HL-60 (cell line): ENCODE measurements at places on chromosomes 16 and 17.

DNA sequence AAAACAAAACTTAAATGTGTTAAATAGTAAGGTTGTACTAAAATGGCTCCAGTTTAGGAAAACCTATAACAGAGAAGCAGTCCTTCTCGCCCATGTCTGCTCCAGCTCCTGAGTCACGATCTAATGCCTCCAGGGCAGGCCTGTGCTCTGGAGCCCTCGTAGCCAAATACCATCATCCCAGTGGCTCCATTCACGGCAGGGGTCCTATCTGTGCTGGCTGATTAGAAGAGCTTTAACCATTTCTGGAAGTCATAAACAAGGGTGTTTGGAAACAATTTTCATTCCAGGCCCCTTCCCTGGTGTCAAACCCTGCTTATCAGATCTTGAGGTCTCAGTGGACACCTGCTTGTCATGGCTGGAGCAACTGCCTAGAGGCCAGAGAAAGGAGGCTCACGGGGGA, 336.9 kb downstream of the SOX9 start:
- no peak for DNase-seq

DNA sequence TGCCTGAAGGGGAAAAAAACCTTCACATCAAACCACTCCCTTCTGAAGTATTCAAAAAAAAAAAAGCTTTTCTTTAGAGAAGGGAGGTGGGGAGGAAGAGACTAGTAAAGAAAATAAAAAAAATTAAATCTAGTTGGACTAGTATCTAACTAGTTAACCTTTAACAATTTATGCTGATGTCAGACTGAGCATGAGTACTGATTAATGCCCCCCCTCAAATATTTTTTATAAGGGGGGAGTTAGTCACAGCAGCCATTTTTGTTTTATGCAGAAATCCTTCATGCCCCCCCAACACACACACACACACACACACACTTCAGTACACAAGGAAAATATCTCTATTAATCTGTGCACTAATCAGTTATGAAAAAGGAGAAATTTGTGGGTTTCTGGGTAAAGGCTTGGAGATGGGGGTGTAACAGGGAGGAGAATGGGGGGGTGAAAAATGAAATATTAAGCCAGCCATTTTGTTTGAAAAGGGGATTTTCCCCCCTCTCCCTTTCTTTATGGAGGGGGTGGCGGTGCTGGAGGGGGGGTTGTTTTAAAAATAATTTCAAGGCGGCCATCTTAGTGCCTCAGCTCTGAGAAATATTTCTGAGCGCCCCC, 4.7 kb upstream of the CHD3 start:
- no peak for DNase-seq

- no peak for DNase-seq
These were observed 55.8 kb downstream of the ACTG1 start for GRCh38 chr17:81456798-81457197.

GRCh38 chr17:82838386-82839063, 1.3 kb downstream of the ZNF750 start:
- DNase-seq, result peak; percentile 73

GRCh38 chr16:68715471-68715870, 21.6 kb upstream of the CDH1 start:
- no peak for DNase-seq

GRCh38 chr17:76544546-76545365, 4.9 kb downstream of the PRCD start:
- no peak for DNase-seq

DNA sequence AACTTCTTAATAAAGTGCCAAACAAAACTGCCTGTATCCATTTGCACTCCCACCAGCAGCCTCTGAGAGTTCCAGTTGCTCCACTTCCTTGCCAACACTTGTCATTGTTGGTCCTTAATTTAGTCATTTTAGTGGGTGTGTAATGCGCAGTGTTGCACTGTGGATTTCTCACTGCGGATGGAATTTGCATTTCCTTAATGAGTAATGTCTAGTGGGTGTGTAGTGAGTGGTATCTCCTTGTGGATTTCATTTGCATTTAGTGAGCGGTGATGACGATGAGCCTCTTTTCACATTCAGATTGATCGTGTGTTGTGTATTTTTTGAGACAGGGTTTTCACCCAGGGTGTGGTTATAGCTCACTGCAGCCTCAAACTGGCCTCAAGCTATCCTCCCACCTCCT, 4.1 kb upstream of the MSLN start:
- DNase-seq, result no peak

- DNase-seq, result peak; percentile 29
These were observed 1.3 kb downstream of the RBBP6 start for GRCh38 chr16:24540602-24541210.

DNA sequence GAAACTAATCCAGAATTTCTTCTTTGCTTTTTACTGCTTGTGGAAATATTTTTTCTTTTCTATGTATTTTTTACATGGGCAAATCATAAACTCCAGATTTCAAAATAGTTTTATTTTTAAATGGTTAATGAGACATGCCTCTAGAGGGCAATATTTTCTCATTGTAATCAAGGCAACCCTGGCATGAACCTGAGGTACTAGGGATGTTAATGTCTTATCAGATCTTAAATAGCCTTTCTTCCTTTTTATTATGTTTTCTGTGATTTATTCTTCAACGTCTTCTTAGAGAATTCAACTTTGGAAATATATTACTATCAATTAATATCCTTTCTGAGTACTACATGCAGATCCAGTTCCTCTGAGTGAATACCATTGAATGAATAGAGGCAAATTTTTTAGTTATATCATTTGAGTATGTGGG, 324.7 kb downstream of the BCAS3 start:
- DNase-seq, result no peak

DNA sequence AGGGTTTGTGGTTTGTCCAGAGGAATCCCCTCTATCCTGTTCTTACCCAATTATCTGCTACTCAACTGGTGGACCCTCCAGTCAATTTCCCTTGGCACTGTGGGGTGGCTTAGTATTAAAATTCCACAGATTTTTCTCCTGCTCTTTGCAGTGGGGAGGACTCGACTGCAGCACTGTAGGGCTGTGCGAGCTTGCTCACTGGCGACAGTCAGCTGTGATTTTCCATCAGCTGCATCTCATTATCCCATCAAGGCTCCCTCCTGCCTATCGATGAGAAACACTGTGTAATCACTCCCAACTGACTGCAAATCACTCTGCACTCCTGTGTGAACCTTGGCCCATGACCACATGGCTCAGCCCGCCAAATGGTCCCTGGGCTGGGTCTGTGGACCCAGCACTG, 90.5 kb upstream of the MAF start:
- no peak for DNase-seq

GRCh38 chr17:14717859-14718258, 417.0 kb downstream of the HS3ST3B1 start:
- DNase-seq, result no peak

- DNase-seq, result no peak
These were observed 13.8 kb upstream of the CDR2 start for GRCh38 chr16:22388101-22388644.

DNA sequence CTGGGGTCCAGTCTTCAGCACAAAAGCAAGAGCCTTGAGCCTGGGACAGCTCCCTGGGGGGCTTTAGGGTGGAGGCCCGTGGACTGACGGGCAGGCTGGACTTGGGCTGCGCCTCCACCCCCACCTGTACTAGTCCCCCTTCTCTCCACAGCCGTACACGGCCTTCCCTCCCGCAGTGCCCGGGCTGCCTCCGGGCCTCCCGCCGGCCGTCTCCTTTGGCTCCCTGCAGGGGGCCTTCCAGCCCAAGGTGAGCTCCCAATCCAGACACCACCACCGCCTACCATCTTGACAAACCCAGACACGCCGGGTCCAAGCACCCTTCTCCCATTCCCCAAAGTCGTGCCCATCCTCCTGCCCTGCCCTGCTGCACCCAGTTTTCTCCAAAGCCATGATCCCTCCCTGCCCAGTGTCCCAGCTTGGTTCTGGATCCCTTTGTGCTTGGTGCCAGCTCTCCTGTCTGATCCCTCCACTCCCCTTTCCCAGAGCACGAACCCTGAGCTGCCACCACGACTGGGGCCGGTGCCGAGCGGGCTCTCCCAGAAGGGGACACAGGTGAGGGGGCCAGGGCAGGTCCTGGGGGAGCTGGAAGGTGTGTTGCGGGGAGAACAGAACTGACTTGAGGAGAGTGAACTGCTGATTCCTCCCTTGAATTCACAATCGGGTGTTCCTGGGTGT, 7.1 kb downstream of the FBRS start:
- DNase-seq, result no peak
